Testis (tissue), 5 donors: ENCODE measurements at places on chromosomes 3 and 15. TPM values are rescaled to one million over a fixed set of nuclear protein-coding genes. Genes with fewer than 3 reads are reported as not detected.

GRCh38 chr15:70556779-70557178 is 206.6 kb downstream of the UACA start:
- no peaks in the 10 kb centered on the region for H3K36me3 ChIP-seq
- no peaks in the 10 kb centered on the region for H3K27me3 ChIP-seq
- H3K27ac ChIP-seq = no peak overlapping the region

Gene LAMB2
- total RNA-seq = 503 TPM

- no peak overlapping the region for H3K4me3 ChIP-seq
- no peaks in the 10 kb centered on the region for H3K27me3 ChIP-seq
- no peak overlapping the region for H3K27ac ChIP-seq
- no peaks in the 10 kb centered on the region for H3K4me1 ChIP-seq
- no peak for DNase-seq
These were observed 8.9 kb downstream of the RNF7 start for GRCh38 chr3:141746962-141747361.

GRCh38 chr3:94299716-94300115 is 236.9 kb downstream of the NSUN3 start:
- H3K4me1 ChIP-seq = peaks cover 10% of the 10 kb centered on the region
- no peaks in the 10 kb centered on the region for H3K36me3 ChIP-seq
- H3K27me3 ChIP-seq = no peaks in the 10 kb centered on the region
- DNase-seq = no peak
- no peak overlapping the region for H3K27ac ChIP-seq

DNA sequence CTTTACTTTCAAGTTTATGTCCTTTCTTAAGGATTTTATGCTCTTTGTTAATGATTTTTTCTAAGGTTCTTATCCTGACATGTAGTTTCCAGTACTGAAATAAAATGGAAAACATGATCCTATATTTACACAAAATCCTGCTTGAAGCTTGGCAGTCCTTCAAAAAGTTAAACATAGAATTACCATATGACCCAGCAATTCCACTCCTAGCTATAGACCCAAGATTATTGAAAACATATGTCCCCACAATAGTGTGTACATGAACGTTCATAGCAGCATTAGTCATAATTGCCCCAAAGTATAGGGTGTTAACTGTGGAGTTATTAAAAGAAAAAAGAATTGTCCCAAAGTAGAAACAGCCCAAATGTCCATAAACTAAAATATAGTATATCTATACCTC is 33.2 kb downstream of the ITGB5 start:
- no peak for DNase-seq
- H3K27me3 ChIP-seq = no peaks in the 10 kb centered on the region
- no peaks in the 10 kb centered on the region for H3K36me3 ChIP-seq
- peaks cover 18% of the 10 kb centered on the region for H3K4me1 ChIP-seq
- H3K27ac ChIP-seq = no peak overlapping the region
- no peak overlapping the region for H3K4me3 ChIP-seq

- H3K36me3 ChIP-seq = no peaks in the 10 kb centered on the region
- peaks cover 4% of the 10 kb centered on the region for H3K4me1 ChIP-seq
- DNase-seq = no peak
- no peaks in the 10 kb centered on the region for H3K27me3 ChIP-seq
These were observed 121.9 kb upstream of the PDZRN3 start for GRCh38 chr3:73746623-73747022.

- H3K27ac ChIP-seq = no peak overlapping the region
- no peaks in the 10 kb centered on the region for H3K36me3 ChIP-seq
- H3K4me1 ChIP-seq = no peaks in the 10 kb centered on the region
- no peak for DNase-seq
- H3K4me3 ChIP-seq = no peak overlapping the region
- H3K27me3 ChIP-seq = no peaks in the 10 kb centered on the region
These were observed 60.8 kb upstream of the ANKRD34C start for GRCh38 chr15:79221696-79222095.

Gene CAV3
- total RNA-seq = not detected

Gene ITPKA
- 21.3 TPM for total RNA-seq

Gene ALS2CL
- 11.2 TPM for total RNA-seq

Gene CGNL1
- total RNA-seq = 40.2 TPM

- H3K27me3 ChIP-seq = no peaks in the 10 kb centered on the region
- DNase-seq = no peak
- no peak overlapping the region for H3K4me3 ChIP-seq
- no peak overlapping the region for H3K27ac ChIP-seq
These were observed 60.4 kb upstream of the RBM5 start for GRCh38 chr3:50028346-50028745.

DNA sequence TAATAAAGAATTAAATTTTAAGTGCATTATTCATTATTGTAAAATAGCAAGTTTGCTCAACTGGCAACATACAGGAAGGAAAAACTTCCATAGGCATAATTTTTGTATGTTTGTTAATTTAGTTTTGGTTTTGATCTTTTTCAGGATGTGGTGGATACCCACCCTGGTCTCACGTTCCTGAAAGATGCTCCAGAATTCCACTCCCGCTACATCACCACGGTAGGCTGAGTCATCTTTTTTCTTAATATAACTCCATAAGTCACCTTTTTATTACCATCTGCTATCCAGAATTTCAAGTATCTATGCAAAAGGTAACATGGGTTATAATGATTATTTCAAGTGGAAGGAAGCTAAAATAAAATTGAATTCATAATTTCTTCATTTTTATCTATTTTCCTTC is 104.8 kb downstream of the PPP2R3A start:
- no peak overlapping the region for H3K4me3 ChIP-seq
- peak overlapping the region; percentile 47 for H3K27ac ChIP-seq
- H3K27me3 ChIP-seq = no peaks in the 10 kb centered on the region
- peaks cover 16% of the 10 kb centered on the region for H3K4me1 ChIP-seq
- DNase-seq = no peak

DNA sequence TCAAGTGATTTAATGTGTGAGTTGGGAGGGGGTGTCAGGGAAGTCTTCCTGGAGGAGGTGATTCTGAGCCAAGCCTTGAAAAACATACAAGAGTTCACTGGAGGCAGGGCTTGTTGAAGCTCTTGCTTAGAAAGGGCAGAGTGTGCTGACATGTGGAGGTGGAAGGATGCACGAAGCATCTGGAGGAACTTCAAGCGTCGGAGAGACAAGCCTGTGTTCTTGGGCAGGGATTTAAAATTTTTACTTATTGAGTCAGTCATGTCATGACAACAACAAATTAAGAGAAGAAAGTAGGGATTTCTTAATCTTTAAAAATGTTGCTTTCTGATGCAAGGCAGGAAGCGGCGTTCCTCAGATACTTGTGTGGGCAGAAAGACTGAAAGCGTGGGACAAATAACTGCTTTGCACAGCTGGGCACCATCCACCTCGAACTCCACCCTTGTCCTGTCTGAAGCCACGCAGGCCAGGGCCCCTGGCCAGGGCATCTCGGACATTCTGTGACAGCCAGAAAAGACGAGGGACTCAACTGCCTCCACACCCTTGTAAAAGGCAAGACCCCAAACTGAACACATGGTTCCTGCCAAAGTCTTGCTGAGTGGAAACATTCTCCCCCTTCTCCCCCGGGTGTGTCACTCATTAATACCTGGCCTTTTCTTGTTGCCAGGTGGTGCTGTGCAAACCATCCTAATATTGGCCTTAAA is 6.9 kb upstream of the IL16 start:
- H3K27ac ChIP-seq = peak overlapping the region; percentile 50
- H3K36me3 ChIP-seq = no peaks in the 10 kb centered on the region
- no peaks in the 10 kb centered on the region for H3K27me3 ChIP-seq
- H3K4me3 ChIP-seq = no peak overlapping the region
- DNase-seq = peak; percentile 59

Gene GOLGA6D
- total RNA-seq = 13.1 TPM

Gene CCR3
- not detected for total RNA-seq

- no peaks in the 10 kb centered on the region for H3K36me3 ChIP-seq
- DNase-seq = no peak
- no peaks in the 10 kb centered on the region for H3K4me1 ChIP-seq
- no peak overlapping the region for H3K27ac ChIP-seq
- no peaks in the 10 kb centered on the region for H3K27me3 ChIP-seq
These were observed 358.6 kb upstream of the ARHGEF26 start for GRCh38 chr3:153762411-153763235.

Gene SCAANT1
- not detected for total RNA-seq

DNA sequence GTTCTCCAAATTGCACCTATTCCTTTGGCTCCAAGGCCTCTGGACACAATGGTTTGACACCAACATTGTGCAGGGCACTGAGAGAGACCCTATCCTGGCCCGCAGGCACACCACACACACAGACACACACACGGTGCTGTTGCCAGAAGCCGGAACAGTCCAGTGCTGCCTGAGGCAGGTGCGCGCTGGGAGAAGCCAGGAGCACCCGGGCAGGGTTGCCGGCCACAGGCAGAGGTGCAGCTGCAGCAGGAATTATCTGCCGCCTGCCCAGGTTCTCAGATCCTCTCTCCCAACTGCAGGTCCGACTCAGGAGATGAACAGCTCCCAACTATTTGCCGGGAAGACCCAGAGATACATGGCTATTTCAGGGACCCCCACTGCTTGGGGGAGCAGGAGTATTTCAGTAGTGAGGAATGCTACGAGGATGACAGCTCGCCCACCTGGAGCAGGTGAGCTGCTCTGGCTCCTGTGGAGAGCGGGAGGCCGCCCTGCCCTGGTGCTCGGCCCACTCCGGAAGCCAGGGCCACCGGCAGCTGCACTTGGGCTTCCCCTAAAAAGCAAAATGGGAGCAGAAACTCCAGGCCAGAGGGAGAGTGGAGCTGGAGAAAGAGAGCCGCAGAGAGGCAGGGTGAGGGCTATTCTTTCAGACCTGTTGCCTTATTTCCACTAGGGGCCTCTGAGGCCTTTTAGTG is 42.9 kb downstream of the CHDH start:
- H3K4me1 ChIP-seq = peaks cover 6% of the 10 kb centered on the region
- DNase-seq = no peak
- no peaks in the 10 kb centered on the region for H3K36me3 ChIP-seq
- no peak overlapping the region for H3K27ac ChIP-seq
- no peaks in the 10 kb centered on the region for H3K27me3 ChIP-seq

DNA sequence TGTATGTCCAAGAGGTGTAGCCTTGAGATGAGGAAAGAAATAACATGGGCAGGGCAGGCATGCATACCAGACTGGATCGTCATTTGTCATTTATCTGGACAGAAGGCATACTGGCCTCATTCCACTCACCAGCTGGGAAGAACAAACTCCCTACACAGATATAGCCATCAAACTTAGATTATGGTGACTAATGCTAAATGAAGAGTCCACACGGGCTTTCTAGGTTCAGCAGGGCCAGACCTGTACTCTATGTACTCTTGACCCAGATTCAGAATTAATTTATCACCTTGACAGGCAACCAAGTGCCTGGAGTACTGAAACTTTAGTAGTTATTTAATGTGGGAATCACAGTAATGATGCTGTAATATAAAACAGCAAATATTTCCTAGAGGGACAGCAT is 164.3 kb upstream of the IL12A start:
- no peaks in the 10 kb centered on the region for H3K27me3 ChIP-seq
- no peaks in the 10 kb centered on the region for H3K4me1 ChIP-seq
- DNase-seq = no peak
- H3K36me3 ChIP-seq = no peaks in the 10 kb centered on the region

- H3K36me3 ChIP-seq = no peaks in the 10 kb centered on the region
- no peak for DNase-seq
- H3K27ac ChIP-seq = no peak overlapping the region
- H3K4me1 ChIP-seq = no peaks in the 10 kb centered on the region
- H3K4me3 ChIP-seq = no peak overlapping the region
These were observed 299.8 kb downstream of the LPP start for GRCh38 chr3:188453431-188454384.

Gene CADPS
- 21.6 TPM for total RNA-seq

- H3K27ac ChIP-seq = no peak overlapping the region
- H3K4me1 ChIP-seq = no peaks in the 10 kb centered on the region
- DNase-seq = no peak
- no peaks in the 10 kb centered on the region for H3K27me3 ChIP-seq
These were observed 469 bp downstream of the GUCA1C start for GRCh38 chr3:108953210-108953609.

Gene ZIC1
- 3.5 TPM for total RNA-seq

- H3K36me3 ChIP-seq = no peaks in the 10 kb centered on the region
- DNase-seq = no peak
- no peaks in the 10 kb centered on the region for H3K4me1 ChIP-seq
- H3K27me3 ChIP-seq = no peaks in the 10 kb centered on the region
These were observed 566.7 kb upstream of the NECTIN3 start for GRCh38 chr3:110504901-110505300.

Gene CHRM5
- total RNA-seq = 0.94 TPM

Gene NEK4
- total RNA-seq = 66.6 TPM

DNA sequence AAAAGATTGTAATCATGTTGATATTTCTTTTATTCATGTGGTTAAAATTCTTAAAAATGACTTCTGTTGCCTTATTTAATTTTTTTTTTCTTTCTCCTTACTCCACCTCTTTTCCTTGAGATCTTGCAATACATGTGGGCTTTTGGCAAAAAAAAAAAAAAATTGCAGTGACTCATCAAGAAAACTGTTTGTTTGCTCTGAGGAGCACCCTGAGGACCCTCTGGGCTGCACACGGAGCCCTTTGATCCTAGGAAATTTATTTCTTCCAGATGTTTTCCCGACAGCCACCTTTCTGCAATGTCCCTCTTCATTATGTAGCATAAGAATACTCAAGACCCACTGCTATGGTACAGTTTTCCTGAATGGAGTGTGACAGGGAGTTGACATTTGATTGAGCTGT is 371.7 kb downstream of the ZBTB20 start:
- no peak overlapping the region for H3K27ac ChIP-seq
- H3K4me3 ChIP-seq = no peak overlapping the region
- no peaks in the 10 kb centered on the region for H3K36me3 ChIP-seq
- H3K4me1 ChIP-seq = no peaks in the 10 kb centered on the region
- no peak for DNase-seq
- H3K27me3 ChIP-seq = no peaks in the 10 kb centered on the region

GRCh38 chr3:60010781-60011180 is 961.0 kb upstream of the CFAP20DC start:
- no peak overlapping the region for H3K27ac ChIP-seq
- H3K36me3 ChIP-seq = no peaks in the 10 kb centered on the region
- no peaks in the 10 kb centered on the region for H3K4me1 ChIP-seq
- no peaks in the 10 kb centered on the region for H3K27me3 ChIP-seq
- no peak for DNase-seq
- H3K4me3 ChIP-seq = no peak overlapping the region

Gene LMOD3
- total RNA-seq = not detected

Gene PRR20G
- 9.1 TPM for total RNA-seq

DNA sequence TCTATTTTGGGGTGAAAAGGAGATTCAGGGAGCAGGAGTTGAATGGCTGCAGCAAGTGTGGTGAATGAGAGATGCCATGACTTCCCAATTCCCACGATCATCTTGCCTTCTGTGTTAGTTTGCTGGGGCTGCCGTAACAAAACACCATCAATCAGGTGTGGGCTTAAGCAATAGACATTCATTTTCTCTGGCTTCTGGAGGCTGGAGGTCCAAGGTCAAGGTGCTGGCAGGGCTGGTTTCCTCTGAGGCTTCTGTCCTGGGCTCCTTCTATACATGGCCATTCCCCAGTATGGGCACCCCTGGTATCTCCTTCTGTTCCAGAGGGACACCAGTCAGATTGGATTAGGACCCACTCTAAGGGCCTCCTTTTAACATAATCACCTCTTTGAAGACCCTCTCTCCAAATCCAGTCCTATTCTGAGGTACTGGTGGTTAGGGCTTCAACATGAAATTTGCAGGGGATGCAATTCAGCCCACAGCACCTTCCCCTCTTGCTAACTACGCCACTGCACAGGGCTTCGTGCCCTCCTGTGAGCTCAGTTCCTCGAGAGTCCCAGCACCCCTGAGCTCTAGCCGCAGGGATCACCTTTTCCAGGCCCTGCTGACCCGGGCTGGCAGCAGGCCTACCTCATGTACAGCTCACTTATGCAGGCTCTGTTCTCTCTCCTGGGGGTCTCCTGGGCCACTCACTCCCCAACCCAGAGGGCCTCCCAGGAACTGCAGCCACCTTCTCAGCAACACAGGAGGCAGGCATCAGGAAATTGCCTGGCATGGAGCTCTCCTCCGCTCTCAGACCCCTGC is 37.3 kb upstream of the SLC6A11 start:
- no peak overlapping the region for H3K4me3 ChIP-seq
- H3K27me3 ChIP-seq = no peaks in the 10 kb centered on the region
